ENCODE measurements at places on chromosomes 3 and 15.

DNA sequence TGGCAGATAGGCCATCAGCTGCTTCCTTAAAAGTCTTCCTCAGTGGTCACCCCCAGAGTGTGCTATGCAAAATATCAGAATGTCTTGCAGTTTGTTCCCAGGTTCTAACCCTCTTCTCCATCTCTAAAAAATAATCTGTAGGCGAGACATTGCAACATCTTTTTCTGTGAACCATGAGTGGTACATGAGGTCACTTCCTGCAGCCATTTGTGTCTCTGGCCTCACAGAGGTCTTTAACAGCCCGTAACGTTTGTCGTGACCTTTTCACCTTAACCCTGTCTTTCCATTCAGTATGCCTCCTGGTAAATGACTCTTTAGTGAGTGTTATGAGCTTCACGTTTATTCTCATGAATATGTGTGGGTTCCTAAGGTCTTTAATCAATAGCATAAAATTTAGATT, 145.4 kb downstream of the KLHL25 start:
- DNase-seq: peak; percentile 93

DNA sequence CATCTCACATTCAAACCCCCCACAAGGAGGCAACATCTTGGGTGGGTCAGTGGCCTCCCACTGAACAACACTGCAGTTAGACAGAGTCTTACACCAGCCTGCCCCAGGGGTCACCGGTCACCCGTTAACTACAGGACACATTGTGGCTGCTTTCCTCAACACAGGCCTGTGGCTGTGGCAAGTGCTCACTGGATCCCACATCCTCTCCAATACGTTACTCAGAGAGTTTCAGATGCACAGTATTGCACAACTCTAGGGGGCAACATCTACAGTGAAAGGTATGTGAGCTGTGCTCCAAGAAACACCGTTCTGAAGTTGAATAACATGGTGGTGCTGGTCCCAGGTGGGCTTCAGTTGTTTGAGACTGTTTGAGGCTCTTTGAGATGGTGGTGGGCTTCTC, 41.0 kb downstream of the CTDSPL start:
- no peak for DNase-seq

- no peak for DNase-seq
Measured at GRCh38 chr3:9808345-9809037, 1.6 kb upstream of the TTLL3 start.

- DNase-seq: no peak
Measured at GRCh38 chr15:45523166-45523460, 558 bp upstream of the SLC30A4 start.

DNA sequence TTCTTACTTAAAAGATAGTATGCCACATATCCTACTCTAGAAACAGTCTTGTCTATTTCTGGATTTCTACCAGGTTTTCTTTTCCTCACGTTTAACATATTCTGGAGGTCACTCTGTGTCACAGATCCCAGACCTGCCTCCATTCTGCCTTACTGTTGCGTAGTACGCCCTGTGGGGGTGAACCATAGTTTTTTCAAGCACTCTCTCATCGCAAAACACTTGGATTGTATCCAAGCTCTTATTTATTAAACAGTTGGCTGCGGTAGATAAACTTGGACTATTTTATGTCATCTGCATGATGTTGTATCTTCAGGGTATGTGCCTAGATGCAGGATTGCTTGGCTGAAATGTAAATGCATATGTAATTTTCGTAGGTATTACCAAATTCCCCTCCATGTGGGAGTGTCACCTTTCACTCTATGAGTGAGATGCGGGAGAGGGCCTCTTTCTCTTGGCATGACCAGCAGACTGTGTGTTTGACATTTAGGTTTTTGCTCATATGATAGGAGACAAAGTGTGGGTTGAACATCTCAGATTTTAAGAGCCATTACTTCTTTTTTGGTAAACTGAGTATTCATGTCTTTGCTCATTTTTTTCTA, 55.8 kb downstream of the ABTB1 start:
- peak; percentile 54 for DNase-seq

- DNase-seq: no peak
Measured at GRCh38 chr3:73759297-73759711, 134.6 kb upstream of the PDZRN3 start.

GRCh38 chr3:192917028-192917403, 640 bp downstream of the MB21D2 start:
- peak; percentile 81 for DNase-seq

DNA sequence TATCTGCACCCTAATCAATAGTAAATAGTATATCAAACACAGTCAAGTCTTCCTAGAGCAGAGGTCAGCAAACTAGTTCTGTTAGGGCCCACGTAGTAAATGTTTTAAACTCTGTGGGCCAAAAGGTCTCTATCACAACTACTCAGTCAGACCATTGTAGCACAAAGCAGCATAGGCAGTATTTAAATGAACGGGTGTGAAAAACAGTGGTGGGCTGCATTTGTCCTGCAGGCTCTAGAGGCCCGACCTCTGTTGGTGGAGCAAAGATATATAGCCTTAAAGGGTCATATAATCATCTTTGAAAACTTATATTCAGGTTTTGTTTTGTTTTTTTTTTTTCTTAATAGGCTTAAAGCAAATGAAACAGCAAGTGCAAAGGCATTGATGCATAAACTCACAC, 326.4 kb upstream of the TRIM42 start:
- no peak for DNase-seq

- no peak for DNase-seq
Measured at GRCh38 chr3:78825118-78825857, 942.5 kb downstream of the ROBO1 start.

DNA sequence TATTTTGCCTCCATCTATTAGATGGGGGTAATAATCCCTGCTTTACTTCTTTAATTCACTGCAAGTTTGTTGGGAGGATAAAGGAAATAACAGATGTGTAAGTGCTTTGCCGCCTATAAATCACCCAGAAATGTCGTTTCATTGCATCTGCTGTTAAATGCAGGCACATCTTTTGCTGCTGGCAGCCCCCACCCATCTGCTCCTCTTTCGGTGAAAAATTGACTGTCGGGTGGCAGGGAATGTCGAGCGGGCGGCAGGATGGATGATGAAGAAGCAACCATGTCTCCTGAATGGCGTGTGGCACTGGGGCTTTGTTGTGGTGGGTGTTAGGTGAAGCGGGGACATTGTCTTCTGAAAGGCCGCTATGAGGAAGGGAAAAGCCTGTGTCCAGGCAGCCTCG, 543 bp upstream of the REC114 start:
- DNase-seq: no peak

- no peak for DNase-seq
Measured at GRCh38 chr15:78168608-78169007, 19.4 kb downstream of the IDH3A start.

DNA sequence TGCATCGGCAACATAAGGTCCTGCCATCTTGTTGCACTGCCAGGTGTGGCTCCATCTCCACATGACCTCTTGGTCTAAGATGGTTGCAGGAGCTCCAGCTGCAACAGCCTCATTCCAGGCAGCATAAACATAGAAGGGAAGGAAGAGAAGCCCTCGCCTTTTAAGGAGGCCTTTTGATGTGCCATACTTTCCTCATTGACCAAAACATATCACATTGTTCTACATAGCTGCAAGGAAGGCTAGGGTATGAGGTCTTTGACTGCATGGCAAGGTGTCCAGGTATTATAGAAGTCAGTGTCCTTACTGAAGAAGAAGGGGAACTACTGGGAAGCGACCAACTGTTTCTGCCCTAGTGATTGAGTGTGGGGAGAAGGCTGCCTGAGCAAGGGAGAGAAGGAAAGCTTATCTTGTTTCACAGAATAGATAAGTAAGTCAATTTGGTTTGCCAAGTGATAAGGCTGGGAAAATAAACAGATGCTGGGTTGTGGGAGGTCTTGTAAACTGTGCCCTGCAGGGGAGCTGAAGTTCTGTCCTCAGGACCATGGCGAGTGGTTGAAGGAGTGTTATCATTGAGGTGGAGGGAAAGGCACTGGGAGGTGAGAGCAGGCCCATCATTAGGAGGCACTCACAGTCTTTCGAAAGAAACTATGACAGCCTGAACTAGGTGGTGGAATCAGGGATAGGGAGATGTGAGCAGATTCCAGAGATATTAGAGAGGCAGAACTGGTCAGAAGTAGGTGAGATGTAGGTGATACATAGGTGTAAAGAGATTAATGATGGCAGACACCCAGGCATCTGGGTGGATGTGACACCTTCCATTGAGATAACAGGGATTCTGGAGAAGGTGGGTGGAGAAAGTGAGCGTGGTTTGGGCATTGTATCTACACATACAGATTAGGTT, 93.8 kb upstream of the IGF1R start:
- DNase-seq: no peak

DNA sequence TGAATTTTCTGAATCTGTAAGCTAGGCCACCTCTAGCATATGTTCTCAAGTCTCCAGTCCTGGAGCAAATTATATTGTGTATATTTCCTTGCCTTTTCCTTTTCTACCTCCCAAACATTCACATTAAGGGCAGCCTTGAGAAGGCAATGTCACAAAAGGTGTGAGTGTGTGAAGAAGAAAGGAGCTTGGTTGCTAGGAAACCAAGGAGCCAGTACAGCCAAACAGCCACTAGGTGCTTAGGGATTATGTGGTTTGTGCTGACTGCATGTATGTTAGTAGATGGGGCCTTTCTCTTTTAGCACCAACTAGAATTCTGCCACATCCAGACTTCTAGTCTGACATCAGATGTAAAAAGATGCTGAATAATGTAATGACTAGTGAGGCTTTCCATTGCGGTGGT, 118.8 kb upstream of the DAZL start:
- DNase-seq: no peak

DNA sequence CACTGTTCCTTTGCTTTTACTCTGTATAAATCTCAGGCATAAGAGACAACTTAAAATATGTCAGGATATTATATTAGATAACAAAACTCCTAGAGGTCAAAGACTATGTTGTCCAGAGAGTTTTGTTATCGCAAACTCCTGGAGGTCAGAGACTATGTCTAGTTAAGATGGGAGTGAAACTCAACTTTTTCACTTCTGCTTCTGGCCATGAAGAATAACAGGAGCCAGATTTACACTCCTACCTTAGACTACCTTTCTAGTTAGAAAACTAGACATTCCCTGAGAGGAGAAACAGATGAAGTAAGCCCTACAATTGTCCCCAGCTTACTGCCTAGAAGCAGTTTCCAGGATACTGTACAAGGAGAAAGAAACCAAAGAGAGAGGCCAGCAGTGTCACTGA, 255.4 kb upstream of the UBE2E1 start:
- no peak for DNase-seq

DNA sequence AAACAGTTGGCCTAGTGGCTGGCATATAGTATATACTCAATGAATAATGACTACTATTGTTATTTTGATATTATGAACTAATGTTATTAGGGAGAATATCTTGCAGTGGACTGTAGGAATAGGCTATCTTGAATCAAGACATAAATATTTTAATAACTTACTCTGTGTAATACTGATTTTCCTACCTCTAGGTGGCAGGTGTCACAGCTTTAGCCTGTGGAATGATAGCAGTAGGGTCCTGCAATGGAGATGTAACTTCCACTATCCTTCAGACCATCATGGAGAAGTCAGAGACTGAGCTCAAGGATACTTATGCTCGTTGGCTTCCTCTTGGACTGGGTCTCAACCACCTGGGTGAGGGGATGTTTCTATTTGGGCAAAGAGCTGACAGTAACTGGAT, 6.5 kb downstream of the PSMD2 start:
- no peak for DNase-seq

DNA sequence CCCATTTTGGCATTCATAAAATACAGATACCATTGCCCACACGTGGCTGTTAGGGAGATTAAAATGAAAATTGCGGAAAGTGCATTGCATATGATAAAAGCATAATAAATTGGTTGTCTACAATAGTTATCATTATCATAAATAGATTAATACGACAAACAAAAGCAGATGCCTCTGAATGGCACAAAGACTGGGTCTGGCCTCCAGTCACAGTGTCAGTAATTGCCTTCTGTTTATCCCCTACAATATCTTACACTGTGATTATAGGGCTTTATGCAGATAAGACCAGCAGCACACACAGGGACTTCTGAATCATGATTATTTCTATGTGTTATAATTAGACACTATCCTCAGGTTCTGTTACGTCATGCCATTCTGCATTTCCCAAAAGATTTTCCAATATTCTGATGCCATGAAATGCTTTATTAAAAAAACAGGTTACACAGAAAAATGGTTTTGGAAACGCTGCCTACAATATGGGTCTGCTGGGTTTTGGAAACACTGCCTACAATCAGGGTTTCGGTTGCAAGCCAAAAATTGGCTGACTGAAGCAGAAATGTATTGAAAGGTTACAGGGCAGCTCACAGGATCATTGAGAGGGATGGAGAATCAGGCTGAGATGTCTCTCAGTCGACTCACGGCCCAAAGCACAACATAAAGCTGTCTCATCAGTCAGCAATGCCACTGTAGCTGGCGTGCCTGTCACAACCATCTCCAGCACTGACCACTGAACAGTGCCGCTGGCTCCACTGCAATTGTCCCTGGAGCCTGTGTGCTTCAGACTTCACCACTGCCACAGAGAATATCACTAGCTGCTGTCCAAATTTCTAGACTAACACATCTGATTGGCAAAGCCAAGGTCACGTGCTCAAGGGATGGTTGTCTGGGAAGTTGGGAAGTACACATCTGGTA, 248.1 kb downstream of the ERC2 start:
- no peak for DNase-seq

GRCh38 chr3:16366-16765, 180.2 kb upstream of the CHL1 start:
- DNase-seq: no peak

GRCh38 chr3:61381745-61382392, 130.6 kb upstream of the FHIT start:
- peak; percentile 75 for DNase-seq

DNA sequence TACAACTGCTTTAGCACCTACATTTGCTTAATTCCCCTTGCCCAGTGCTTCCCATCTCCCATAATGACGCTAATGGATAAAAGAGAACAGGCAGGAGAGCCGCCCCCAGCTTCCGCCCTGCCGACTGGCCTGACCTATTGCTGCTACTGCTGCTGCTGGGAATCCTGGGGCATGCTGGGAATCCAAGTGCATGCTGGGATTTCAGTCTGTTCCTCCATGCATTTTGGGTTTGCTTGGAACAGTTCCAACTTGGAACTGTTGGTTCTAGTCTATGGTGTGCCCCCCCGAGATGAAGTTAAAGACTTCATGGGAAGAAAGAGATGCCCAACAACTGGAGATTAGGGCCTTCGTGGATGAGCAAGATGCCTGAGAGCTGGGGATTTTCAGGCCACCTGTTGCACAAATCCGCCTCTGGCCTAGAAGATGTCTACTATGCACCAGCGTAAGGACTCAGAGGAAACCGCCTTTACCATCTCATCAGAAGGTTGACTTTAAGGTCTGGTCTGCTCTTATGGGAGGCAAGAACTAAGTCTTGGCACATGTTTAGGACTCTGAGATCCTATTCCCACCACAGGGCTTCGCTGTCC, 29.0 kb downstream of the HAPLN3 start:
- no peak for DNase-seq

GRCh38 chr15:42035435-42035761, 14.6 kb upstream of the PLA2G4E start:
- DNase-seq: peak; percentile 67
